ENCODE measurements at places on chromosomes 4 and X.

DNA sequence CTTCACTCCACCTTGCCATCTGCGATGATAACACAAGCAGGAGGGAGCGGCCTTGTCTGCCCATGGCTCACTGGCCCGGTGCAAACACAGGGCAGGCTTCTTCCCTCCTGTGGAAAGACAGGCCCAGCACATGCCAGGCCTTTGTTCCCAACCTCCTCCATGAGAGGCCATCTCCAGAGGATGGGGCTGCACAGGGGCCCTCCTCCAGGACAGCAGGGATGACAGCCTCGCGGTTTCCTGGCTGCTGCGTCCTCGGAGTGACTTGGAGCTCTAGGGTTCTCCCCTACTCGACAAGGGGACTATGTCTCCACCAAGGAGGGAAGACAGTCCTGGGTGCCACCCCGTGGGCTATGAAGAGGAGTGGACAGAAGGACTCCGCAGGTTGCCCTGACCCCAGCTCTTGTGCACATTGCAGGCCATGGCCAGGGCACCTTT, 21.8 kb downstream of the RNF212 start:
- no peak for DNase-seq

GRCh38 chrX:50762578-50762977, 51.4 kb downstream of the SHROOM4 start:
- DNase-seq: no peak

- no peak for DNase-seq
These were observed 639.8 kb upstream of the INTU start for GRCh38 chr4:126992910-126993309.

DNA sequence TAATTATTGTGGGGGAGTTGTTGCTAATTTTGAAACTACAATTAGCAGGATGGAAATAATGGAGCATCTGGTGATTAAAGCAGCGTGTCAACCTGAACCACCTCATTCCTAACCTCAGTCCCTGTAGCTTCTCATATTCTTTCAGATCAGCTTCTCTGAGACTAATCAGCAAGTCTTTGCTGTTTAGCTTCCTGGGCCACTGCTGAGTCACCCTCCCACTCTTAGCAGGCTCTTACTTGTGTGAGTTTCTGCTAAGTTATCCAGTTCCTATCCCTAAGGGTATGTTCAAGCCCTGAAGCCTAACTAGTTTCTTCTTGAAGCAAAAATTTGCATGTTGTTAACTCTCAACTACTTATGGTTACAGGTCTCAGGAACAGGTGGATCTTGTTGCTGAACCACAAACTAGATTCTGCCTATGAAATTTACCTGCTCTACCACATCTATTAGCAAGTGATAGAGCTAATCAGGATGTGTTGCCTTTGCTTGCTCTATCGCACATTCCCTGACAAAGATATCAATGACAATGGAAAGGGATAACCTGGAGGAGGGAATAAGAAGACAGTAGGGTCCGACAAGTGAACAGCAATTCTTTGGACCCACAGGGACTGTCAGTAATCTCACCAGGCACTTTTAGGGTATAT, 134.2 kb downstream of the EIF4E start:
- DNase-seq: no peak

DNA sequence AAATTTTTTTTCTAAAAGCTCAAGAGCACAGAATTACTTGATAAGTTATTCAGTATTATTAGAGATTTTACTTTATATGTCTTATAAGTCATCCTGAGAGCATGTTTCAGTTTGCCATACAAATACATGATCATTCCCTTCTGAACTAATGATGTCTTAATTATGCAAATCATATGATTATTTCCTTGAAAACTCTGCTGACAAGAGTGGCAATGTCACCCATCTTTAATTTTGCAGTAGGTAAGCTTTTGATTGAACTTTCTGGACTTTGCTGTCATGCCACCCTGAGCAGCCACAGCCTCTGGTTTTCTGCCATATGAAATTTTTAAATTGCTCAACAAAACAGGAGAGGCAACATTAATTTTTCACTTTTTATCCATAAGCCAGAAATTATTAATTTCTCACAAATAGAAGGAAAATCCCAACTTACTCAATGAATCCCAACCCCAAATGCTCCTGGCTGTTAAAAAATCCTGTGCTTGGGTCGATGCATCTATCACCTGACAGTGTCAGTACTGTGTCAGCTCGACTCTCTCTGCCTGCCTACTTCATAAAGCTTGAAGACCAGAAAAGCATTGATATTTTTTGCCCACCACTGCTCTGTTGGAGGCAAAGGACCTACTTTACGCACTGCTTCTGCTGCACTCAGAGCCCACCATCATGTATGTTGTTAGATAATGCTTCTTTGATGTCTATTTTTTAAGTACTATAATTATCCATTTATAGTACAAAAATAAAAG, 11.6 kb upstream of the HADH start:
- DNase-seq: no peak

GRCh38 chr4:183407635-183408464, 36.6 kb upstream of the CDKN2AIP start:
- DNase-seq: no peak

DNA sequence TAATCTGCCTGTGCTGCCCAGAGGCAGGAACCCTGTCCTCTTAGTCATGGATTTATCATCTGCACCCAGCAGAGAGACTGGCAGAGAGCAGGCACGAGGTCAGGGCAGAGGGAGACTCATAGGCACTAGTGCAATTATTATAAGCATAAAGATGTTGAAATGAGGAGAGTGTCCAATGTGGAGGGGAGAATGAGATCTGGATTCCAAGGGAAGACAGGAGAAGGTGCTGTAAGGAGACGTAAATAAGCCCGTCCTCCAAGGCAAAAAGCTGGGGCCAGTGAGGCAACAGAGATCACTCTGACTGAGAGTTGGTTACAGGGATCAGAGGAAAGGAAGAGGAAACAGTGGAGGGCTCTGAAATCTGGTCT, 406.2 kb downstream of the MAPK10 start:
- DNase-seq: no peak

GRCh38 chrX:153885968-153886903, at the start of gene L1CAM:
L1CAM (minus strand) TSS chrX:153886173; CDS start chrX:153875836, 10,337 bp downstream.
- DNase-seq: peak; percentile 10

GRCh38 chr4:189838821-189839497, 101.7 kb upstream of the FRG1 start:
- DNase-seq: no peak

DNA sequence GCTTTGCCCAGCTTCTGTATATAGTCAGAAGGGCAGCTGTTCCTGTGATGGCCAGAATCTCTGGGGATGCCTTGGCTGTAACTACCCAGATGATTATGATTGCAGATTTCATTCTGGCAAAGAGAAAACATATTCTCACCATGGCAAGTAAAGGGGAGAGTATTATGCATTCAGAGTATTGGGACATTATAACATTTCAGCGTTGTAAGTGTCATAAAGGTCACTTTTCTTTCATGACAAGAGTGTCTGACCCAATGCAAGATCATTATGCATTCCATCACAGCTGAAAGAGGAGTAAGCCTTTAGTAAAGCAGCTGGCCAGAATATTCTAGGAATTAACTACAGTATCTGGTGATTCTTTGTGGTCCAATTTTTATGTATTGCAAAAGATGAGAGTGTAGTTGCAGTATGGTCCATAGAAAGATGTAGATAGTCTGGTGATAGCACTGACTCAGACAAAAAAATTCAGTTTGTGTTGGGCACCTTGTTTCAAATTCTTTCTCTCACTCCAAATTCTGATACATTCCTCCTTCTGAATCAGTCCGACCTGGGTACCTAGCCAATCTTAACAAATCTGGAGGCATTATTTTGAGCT, 2366.3 kb downstream of the PCDH7 start:
- no peak for DNase-seq
